ENCODE measurements at places on chromosomes 3 and 15.

DNA sequence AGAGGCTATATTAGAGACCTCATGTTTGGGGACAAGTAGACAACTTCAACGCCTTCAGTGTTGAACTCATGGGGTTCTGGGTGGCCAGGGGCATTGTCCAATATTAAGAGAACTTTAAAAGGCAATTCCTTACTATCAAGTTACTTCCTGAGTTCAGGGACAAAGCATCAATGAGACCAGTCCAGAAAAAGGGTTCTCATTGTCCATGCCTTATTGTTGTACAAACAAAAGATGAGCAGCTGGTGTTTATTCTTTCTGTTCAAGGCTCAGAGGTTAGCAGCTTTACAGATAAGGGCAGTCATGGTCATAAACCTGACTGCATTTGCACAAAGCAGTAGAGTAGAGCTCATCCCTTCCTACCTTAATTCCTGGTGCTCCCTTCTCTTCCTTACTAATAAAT is 18.5 kb upstream of the PDHB start:
- no peak for DNase-seq

DNA sequence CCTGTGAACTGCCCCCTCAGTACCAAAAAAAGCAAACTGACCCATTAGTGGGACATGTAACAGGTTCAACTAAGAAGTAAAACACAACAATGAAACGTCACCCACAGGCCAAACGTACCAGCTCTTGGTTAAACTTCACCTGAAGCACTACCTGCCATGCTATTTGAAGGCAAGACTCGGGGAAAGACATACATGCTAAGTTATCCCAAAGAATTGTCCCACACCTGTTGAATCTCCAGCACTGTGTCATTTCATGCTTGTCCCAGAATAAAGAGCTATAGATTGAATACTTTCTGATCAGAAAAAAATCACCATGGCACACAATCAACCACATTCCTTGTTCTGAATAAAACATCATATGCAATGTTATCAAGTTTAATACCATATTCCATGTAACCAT is 195.4 kb upstream of the WNT5A start:
- no peak for DNase-seq

GRCh38 chr3:118213892-118214291 is 820.8 kb downstream of the IGSF11 start:
- no peak for DNase-seq

- DNase-seq, result no peak
These were observed 34.6 kb upstream of the SEMA6D start for GRCh38 chr15:47682661-47683060.

- no peak for DNase-seq
These were observed 49.9 kb upstream of the IGSF11 start for GRCh38 chr3:119084371-119085069.

GRCh38 chr3:177878957-177879356 is 657.3 kb upstream of the KCNMB2 start:
- DNase-seq, result no peak
